ENCODE measurements at places on chromosomes 6 and 20.
A peak's percentile ranks its signal among the peaks of the same experiment; 100 is the strongest.

- DNase-seq: no peak
Measured at GRCh38 chr20:63225082-63225454, 9.1 kb upstream of the YTHDF1 start.

- DNase-seq: no peak
Measured at GRCh38 chr20:44650771-44651433, 597 bp downstream of the ADA start.

DNA sequence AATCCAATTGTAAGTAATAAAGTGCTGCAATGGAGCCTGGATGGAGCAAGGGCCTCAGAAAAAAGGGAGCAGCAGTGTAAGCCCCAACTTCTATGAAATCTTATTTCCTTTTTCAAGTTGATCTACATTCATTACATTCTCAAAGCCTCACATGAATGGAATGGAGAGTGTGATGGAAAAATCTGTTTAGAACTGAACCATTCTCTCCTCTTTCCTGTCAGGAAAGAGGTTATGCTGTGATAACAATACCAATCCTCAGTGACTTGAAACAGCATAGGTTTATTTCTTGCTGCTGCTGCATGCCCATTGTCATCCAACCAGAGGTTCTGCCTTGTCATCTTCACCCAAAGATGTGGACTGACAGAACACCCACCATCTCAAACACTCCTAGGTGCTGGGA is 8.9 kb upstream of the OR2H2 start:
- no peak for DNase-seq

- DNase-seq: no peak
Measured at GRCh38 chr6:93515736-93516135, 96.4 kb upstream of the EPHA7 start.

DNA sequence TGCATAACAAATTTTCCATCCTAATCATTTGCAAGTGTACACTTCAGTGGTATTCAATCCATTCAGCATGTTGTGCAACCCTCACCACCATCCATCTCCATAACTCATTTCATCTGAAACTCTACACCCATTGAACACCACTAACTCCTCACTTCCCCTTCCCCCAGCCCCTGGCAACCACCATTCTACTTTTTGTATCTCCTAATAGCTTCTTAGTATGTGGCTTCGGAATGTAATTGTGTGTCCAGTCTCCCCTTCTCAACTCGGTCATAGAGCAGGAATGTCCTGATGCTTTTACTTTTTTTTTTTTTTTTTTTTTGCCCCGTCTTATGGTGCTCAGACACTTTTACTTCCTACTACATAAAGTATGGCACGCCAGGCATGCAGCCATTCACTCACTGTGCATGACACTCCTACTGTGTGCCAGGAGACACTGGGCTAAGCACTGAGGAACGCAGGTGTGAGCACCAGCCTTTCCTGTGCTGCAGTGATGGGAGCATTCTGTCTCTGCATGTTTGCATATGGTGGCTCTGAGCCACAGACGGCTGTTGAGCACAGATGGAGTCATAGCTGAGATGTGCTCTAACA is 15.3 kb downstream of the HCK start:
- no peak for DNase-seq

GRCh38 chr6:20572940-20573339 is 38.7 kb downstream of the CDKAL1 start:
- no peak for DNase-seq

GRCh38 chr6:148758492-148758891 is 11.7 kb downstream of the UST start:
- peak; percentile 66 for DNase-seq

DNA sequence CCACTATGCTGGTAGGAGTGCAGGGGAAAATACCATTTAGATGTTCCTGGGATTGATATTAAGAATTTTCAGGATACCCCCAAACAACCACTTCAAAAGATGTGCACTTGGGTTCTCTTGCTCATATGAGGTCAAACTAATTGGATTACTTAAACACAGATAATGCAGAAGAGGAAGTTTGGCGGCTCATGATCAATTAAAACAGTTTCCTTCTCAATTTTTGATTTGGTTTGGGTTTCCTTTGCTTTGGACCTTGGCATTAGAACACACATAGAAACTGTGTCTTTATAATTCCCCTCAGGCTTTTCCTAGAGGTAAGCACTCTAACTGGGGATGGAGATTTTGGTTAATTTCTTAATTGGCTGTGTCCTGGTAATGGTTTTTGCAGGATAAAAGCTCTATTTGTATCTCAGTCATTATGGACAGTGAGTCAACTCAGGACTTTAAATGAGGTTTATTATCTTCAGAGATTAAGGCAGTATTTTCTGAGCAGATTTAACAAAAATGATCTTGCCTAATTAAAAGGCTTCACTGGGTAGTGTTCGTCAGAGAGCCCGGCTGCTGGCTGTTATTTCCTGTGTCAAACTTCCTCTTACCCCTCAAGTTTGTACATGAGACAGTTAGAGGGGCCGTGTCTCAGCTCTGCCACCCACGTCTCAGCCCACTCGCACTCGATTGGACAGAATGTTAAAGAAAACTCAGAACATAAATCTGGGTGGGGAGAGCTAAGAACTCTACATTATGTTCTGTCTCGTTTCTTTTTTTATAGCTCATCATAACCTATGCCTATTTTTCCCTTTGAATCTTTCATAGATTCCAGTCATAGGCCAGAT is 50.3 kb upstream of the PREP start:
- DNase-seq: no peak

DNA sequence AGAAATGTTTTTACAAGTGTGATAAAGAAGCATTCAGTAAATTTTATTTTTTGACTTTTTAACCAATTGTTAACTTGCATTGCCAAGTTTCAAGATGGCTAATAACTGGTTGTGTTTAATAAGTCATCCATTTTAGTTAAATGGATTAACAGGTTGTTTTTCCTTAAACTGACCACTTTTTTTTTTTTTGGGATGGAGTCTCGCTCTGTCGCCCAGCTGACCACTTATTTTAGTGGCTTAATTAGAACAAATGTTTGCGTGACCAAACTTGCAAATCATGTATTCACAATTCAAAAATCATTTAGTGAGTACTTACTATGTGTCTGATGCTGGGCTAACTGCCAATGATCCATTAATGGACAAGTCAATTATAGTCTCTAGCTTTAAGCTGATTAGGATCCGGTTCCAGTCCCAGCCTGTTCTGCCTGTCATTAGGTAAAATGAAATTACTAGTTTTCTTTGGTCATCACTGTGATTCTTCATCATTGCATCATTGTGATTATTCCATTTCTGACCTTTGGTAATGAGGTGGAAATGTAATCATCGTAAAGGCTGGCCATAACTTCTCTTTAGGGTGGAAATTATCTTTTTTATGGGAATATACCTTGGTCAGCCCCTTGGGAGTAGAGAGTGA is 729.2 kb upstream of the MARCKS start:
- no peak for DNase-seq

DNA sequence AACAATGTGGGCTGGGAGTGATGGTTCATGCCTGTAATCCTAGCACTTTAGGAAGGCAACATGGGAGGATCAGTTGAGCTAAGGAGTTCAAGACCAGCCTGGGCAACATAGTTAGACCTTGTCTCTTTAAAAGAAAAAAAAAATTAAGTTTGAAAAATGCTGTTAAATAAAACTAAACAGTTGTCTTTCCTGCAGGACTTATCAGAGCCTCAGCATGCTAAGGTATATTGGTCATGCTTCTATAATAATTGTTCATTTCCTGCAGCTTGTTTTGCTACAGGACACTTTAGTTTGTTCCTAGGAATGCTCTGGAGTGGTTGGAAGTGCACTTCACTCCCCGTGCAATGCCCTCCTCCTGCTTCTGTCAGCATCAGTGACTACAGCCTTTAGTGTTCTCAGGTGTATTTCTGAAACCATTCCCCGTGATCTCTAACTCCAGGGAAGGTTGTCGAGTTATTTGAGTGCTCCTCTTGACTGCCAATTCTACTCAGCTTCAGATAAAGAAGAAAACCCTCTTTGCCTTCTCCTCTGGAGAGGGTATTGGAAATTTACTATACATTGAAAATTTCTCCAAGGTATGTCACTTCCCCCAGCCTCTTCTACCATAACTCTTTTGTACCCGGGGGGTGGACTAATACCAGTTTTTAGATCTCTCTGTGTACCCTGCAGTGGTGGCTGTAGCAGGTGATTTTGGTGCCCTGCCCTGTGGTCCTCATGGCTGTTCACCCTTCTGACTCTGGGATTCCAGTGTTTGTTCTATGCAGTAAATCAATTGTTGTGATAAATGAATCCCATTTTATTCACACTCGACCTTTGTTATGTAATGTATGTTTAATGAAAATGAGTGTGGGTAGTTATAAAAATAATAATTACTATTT is 33.8 kb downstream of the NHLRC1 start:
- DNase-seq: no peak

DNA sequence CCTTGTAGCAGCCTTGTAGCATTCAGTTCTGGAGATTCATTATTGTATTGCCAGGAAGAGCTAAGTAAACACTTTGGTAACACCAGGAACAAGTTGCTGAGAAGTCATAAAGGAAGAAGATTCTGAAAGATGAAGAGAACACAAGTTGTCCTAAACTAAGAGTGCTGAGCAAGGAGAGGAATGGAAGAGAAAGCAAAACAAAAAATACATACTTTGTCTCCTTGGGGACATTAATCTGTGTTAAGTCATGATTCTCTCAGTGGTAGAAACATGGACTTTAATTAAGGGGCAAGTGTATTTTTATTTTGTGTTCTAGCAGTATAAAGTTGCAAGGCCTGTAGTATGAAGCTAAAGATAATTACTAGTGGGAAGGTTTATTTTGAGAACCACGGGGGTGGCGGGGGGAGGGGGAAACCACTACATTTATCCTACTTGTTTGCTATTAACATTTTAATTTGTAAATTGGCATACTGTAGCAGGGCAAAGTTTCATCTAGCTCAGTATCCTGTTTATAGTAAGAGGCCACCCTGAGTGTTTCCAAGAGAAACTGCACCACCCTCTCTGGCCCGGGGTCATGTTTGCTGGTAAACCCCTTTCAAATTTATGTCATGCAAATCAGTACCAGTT is 463.0 kb downstream of the CDKAL1 start:
- no peak for DNase-seq

- no peak for DNase-seq
Measured at GRCh38 chr6:87917886-87918285, 129.8 kb upstream of the SPACA1 start.

DNA sequence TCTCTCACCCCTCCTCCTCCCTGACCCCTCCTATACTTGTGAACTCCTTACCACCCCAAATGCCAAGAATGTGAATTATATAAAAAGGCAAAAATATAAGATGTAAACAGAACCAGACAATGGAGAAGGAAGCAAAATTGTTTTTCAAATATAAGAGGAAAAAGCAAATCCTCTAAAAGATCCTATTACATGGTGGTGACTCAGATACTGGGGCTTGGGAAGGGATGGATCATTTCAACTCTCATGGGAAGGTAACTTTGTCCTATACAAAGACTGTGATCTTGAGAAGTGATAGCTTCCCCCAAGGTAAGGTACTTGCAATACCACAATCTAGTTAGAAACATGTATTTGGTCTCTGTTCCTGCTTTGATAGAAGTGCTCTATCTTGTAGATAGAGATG is 24.6 kb upstream of the TNFRSF21 start:
- DNase-seq: no peak

DNA sequence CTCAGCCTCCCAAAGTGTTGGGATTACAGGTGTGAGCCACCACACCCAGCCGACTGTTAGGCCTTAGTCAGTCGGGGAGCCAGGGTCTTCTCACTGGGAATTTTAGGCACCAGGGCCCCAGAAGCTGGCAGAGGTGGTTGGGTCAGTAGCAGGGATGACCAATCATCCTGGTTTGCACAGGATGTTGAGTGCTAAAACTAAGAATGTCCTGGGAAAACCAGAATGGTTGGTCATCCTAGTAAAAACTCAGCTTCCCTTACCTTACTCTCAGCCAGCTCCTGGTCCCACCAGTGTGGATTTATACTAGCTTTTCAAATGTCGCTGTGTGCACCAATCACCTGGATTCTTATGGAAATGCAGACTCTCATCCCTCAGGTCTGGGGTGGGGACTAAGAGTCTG is 31.8 kb downstream of the KCNG1 start:
- no peak for DNase-seq

DNA sequence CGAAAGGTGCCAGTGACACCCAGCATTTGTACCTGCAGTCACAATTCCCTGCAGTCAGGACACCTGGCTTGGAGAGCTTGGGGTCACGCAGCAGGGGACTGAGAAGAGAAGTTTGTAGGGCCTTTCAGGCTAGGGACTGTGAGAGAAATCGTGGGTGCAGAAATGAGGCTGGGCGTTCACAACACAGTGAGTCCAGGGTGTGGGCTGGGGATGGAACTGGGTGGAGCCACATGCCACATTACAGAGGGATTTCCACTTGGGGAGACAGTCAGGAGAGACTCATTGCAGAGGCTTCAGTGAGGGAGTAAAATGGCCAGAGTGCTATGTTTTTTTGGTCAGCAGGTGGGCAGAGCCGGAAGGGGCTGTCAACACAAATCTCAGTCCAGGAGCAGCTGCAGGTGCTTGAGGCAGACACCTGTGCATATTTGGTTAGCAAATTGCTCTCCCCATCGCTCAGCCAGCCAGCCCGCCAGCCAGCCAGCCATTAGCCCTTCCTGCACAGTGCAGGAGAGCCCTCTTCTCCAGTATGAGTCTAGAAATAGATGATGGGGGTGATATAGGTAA is 7.4 kb downstream of the ITPR3 start:
- DNase-seq: peak; percentile 60

GRCh38 chr6:31734247-31734820 is 2.0 kb downstream of the CLIC1 start:
- no peak for DNase-seq

DNA sequence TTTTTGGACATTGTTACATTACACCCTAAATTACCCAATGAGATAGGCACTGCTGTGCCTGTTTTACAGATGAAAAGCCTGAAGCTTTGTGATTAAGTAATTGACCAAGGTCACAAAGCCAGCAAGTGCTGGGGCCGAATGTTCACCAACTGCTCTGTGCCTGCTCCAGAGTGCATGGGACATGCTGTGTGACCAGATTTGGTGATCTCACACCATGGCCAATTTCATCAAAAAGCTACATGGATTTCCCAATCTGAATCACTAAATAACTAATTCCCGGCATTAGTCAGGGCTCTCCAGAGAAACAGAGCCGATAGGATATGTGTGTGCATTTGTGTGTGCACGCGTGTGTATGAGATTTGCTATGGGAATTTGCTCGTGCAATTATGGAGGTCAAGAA is 228.3 kb upstream of the ECI2 start:
- DNase-seq: no peak

GRCh38 chr20:49890471-49891361 is 24.6 kb downstream of the SPATA2 start:
- no peak for DNase-seq

- no peak for DNase-seq
Measured at GRCh38 chr6:37547564-37548061, 47.9 kb upstream of the CCDC167 start.

- no peak for DNase-seq
Measured at GRCh38 chr6:161679980-161680538, 406.2 kb upstream of the AGPAT4 start.

DNA sequence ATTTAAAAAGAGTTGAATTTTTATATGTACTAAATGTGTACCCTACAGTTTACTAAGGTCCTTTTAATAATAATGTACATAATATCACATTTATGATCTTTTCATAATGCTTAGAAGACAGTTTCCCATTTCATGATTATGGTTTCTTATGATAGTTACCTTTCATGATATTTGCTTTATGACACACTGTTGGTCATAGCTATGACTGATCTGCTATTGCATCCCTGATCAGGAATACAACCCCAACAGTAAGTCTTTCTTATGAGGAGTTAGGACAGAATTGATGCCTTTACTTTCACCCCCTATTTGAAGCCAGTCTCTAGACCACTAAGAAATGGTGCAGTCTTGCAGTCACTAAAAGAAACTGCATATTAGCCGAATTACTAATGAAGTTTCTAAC is 31.0 kb downstream of the LCA5 start:
- no peak for DNase-seq

Data from germinal center (tissue), 1 donor.